ENCODE measurements at places on chromosomes 1 and 21.

GRCh38 chr21:26846036-26846931 is 1.1 kb upstream of the ADAMTS1 start:
- no peak for DNase-seq

DNA sequence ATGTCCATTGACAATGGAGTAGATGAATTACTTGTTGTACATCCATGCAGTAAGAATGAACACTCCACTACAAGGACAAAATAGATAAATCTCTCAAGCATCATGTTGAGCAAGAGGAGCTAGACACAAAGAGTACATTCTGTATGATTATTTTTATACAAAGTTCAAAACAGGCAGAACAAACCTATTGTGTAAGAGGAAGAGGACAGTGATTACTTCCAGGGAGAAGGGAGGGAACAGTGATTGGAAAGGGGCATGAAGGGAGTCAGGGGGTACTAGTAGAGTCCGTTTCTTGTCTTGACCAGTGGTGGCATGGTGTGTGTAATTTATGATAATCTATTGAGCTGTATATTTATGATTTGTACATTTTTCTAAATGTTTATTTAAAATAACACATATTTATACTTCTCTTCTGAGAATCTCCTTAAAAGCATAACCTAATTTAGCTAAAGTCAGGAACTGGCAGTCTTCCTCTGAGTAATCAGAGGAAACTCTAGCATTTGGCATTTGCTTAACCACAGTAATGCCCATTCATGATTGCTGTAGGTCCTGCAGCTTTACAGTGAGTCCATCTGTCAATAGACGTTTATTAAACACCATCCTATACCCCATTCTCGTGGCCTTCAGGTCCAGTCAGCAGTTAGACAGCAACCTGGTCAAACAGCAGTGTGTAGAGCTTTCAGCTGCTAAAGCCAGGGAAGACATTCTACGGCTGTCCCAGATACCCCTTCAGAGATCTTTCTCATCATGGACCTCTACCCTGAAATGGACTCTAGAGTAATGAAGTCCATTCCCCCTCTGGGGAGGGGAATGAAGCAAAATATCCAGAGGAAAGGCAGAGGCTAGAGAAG is 114.1 kb upstream of the GALNT2 start:
- DNase-seq: no peak

DNA sequence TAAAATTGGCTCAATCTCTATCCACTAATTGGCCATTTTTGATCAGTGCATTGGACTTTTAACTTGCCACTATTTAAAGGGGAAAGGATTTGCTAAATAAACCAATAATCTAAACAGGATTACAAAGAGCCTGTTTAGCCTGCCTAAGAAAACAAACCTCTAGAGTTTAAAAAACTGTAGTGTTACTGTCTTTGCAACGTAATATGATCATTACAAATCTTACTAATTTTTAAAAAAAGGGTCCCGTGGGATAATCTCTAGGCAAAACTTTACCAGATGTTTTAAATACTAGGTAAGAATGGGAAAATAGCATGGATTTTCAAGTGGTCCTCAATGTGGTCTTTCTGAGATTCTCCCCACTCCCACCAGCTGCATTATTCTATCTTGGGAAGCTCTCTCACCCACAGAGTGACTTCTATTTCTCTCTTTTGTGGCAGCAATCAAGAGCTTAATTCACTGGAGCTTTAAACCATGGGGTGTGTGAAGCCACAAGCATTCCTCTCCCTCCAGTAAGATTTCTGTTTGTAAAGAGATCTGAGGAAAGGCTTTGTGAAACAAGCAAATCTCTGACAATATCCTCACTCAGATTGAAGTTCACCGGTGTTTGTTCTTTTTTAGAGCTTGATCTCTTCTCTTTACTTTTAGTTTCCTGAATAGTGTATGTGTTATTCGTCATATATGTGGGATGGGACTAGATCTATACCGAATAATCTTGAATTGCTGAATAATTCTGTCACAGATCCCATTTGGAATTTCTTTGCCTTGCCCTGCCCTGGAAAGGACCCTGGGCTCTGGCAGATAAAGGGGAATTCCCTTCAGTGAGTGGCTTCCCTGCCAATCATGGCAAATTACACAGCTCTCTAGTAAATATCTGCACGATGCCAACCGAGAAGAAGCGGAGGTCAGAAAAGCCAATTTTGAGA is 132.2 kb downstream of the TLR5 start:
- DNase-seq: no peak

GRCh38 chr21:44320847-44321246 is 18.3 kb downstream of the CFAP410 start:
- no peak for DNase-seq

- no peak for DNase-seq
These were observed 4.9 kb downstream of the TGFB2 start for GRCh38 chr1:218350035-218350525.

DNA sequence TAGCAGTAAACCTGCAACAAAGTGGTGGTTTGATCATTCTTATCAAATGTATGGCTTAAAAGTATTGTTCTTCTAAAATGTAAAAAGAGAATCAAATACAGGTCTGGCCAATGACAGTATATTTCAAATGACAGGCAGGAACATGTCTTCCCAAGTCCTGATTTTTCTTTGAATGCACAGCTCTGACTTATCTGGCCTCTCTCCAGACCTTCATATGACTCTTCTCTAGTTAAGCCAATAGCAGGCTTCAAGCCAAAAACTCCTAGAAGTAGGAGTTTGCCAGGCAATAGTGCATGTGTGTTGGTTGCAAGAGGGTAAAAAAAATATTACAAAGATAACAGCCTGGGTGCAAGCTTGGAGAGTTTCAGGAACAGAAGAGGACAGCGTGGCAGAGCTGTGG is 345.5 kb downstream of the SMYD3 start:
- DNase-seq: no peak

DNA sequence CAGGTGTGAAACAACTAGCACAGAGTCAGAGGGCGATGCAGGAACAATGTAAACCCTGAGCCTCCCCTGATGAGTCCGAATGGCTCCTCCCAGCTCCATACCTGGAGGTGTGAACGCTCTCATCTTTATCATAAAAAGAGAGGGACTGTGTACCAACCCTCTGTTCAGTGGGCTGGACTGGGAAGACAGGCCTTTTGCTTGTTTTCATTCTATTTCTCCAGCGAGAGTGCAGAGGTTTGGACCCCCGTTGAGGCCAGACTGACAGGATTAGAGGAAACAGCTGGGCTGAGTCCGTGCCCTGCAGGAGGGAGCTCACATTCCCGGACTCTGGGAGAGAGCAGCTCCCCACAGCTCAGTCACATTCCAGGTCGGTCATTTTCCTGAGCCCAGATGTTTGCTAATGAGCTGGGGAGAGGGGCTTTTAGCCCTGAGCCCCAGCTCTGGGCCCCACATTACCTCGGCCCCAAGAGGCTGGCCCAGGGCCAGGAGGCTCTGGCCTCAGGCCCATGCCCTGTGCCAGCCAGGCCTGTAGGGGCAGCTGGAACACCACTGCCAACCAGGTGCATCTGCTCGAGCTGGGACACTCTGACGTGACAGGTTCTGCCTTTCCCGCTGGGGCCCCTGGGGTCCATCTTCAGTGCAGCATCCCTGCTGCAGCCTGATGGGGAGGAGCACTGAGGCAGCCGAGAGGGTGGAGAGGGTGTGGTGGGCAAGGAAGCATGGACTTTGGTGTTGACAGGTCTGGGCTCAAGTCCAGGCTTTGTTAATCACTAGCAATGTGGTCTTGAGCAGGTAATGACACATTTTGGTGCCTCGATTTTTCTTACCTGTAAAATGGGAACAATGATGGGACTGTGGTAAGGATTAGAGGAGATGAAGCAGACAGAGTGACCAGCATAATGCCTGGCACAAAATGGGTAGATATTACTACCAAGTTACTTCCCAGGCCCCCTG is 3.5 kb upstream of the NBL1 start:
- no peak for DNase-seq

- no peak for DNase-seq
These were observed 176.4 kb downstream of the ZNF281 start for GRCh38 chr1:200233393-200233792.

- DNase-seq: no peak
These were observed 15.2 kb downstream of the CDK18 start for GRCh38 chr1:205519541-205520131.

GRCh38 chr21:33393348-33393747 is 9.9 kb upstream of the IFNGR2 start:
- no peak for DNase-seq

- DNase-seq: no peak
These were observed 27.0 kb upstream of the ZFP69B start for GRCh38 chr1:40423264-40423642.

GRCh38 chr1:38222891-38223290 is 176.3 kb upstream of the POU3F1 start:
- DNase-seq: no peak

GRCh38 chr1:34642679-34643078 is 112.2 kb upstream of the GJB5 start:
- DNase-seq: no peak

DNA sequence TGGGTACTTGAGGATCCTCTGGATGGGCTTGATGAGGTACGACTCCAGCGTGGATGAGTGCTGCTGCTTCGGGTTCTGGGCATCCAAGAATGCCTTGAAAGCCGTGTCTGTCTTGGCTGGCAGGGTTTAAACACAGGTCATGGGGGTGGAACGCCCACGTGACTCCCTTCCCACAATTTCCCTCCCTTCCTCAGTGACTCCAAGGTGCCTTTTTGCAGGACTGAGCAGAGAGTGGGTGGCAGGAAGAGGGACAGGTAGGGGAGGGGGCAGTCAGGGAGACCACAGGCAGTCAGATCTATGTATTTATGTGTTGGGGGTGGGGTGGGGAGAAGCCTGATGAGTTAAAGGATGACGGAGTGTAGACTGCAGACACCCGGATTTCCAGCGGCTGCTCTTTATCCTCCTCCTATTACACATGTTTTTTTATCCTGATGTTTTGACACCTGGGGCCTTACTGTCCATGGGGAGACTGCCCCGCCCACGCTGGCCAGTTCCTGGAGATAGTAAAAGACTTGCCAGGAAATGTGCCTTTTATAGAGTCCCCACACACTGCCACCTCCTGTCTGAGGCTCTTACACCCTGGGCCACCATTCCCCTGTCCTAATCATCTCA is 103.2 kb upstream of the KRTAP19-8 start:
- DNase-seq: no peak

DNA sequence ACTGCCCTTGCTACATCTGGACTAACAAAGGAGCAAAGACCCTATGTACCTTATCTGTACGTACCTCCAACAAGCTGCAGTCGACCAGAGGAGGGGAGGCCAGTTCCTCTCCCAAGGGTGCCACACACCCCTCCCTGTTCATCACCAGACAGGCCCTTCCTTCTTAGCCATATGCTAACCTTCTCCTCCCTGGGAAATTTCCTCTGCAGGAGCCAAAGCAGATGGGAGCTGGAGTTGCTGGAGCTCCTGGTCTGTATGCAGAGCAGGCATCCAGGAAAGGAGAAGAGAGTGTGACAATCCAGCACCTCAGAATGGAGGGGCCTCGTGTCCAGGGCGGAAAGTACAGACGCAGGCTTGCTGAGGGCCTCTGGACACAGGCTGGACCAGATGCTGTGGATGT is 48.5 kb downstream of the C8B start:
- no peak for DNase-seq

Data from NCI-H187 treated with DMSO at 0.1 percent for 48 hours (cell line).